ENCODE measurements at places on chromosomes 2 and 18.

DNA sequence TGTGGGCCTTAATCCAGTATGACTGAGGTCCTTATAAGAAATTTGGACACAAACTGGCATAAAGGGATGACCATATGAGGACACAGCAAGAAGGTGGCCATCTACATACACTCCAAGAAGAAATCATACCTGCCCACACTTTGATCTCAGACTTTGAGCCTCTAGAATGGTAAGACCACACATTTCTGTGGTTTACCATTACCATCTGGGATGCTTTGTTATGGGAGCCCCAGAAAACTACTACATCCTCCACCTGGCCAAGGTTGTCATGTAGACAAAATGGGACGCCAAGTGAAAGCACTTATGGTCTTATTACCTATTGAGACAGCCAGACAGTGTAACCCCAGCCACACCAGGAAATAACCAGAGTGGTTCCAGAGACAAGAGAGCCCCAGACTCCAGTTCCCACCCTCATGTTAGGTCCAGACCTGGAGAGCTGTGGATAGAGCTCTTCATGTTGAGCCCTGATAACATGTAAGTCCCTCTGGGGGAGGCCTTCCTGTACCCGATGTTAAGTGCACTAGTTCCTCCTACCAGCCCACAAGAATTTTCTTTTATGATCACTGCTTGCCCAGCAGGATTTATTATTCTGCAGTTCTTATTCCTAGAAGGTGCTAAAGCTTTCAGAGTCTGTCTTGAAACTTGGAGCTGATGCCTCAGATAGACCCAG is 4.6 kb upstream of the ADD2 start:
- no peak for DNase-seq

GRCh38 chr2:230711224-230711623 is 1.4 kb upstream of the CAB39 start:
- no peak for DNase-seq

GRCh38 chr2:70523996-70524965 is 29.3 kb downstream of the TGFA start:
- peak; percentile 50 for DNase-seq

DNA sequence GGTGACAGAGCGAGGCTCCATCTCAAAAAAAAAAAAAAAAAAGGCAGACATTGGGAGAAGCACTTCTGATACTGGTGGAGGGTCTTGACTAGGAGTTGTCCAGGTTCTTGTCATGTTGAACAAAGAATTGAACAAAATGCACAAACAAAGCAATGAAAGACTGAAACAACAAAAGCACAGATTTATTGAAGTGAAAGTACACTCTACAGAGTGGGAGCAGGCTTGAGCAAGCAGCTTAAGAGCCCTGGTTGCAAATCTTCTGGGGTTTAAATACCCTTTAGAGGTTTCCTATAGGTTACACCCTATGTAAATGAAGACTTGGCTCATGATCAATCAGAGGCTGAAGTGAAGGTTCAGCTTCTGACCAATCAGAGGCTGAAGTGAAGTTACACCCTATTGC is 6.4 kb upstream of the SS18 start:
- DNase-seq, result no peak

DNA sequence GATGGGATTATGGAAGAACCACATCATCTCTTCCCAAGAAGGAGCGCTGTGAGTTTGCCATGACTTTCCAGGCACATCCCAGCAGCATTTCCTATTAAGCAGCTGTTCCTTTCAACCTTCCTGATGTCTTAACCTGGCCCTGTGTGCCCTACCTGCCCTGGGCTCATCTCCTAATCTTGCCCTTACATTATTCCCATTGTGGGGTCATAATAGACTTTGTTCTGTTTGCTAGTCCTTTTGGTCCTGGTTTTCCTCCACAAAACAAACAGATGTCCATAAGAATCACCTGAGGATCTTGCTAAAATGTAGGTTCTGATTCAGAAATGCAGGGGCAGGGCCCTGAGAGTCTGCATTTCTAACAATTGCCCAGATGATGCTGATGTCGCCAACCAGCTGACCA is 38.6 kb upstream of the TANK start:
- DNase-seq, result no peak
